Kasumi-1 (cell line): ENCODE measurements at places on chromosomes 3 and 15.

GRCh38 chr3:153577059-153577736 is 415.2 kb downstream of the RAP2B start:
- DNase-seq: no peak

GRCh38 chr3:132325634-132326033 is 8.4 kb downstream of the ACP3 start:
- DNase-seq: no peak

DNA sequence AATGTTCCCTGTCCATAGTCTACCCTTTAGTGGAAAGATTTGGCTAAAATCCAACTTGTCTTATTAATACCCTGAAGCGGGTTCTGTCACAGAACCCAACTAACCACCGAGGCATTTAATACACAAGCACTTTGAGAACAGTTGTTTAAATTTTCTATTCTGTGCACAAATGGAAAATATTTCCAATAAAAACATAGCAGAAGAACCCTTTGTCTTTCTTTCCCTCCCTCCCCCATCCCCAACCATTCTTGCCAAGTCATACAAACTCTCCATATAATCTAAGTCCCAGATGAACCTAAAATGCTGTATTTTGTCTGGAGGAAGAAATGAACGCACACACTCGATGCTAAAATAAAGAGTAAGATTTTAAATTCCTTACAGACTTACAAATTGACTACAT is 126.9 kb upstream of the STRIT1 start:
- no peak for DNase-seq

- DNase-seq: no peak
Measured at GRCh38 chr3:69547461-69547880, 161.6 kb upstream of the FRMD4B start.

DNA sequence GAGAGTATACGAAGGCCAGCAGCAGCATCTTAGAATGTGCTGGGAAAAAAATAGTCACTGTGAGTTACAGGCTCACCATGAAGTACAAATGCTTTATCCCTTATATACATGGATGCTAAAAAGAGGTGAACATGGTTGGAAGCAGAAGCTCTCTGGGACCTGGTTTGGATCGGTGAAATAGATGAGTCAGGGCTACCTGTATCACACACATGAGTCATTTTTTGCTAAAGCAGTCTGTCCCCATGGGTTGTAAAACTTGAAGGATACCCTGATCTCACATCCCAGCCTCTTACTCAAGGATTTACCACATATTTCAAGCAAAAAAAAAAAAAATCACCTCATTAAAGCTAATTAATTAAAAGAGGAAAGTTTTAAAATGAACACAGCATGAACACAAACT is 6.9 kb upstream of the SERPINI2 start:
- DNase-seq: no peak
